ENCODE measurements at places on chromosomes 2 and 18. TPM values are rescaled to one million over a fixed set of nuclear protein-coding genes. Genes with fewer than 3 reads are reported as not detected.

DSG3 gene
- not detected for polyA plus RNA-seq

OXER1 gene
- 11.8 TPM for polyA plus RNA-seq

DNA sequence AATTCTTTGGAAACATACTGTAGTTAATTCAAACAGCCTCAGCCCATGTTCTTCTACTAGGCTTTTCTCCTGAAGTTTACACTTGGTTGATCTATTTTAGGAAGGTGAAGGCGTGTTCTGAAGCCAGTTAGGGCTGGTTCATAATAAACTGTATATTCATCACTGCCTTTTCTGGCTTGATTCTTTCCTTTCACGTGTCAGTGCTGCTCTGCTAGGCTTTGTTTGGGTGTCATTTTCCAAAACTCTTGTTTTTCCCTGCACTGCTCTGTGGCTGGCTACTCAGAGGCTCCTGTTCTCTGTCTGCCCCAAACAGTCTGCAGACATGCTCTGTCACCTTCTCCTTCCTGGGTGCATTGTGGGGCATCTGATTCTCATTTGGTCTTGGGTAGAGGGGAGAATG, 136.1 kb downstream of the PARD3B start:
- DNase-seq = peak; percentile 15

SLC66A2 gene
- 21.9 TPM for polyA plus RNA-seq

GRCh38 chr2:69641887-69642708, 1.4 kb downstream of the AAK1 start:
- DNase-seq = no peak

DNA sequence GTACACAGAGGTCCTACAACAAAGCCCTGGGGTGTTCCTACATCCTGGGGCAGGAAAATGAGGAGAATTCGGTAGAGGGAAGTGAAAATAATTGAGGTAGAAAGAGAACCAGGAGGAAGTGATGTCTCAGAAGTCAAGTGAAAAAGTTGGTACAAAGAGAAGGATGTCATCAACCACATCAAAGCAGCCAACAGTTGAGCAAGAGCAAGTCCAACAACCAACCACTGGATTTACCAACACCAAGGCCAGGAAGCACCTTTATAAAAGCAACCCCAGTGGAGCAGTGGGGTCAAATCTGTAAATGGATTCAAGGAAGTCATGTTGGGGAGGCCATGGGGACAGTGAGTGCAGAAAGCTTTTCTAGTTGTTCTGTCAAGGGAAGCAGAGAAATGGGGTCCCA, 360.4 kb downstream of the ZNF516 start:
- no peak for DNase-seq

DNA sequence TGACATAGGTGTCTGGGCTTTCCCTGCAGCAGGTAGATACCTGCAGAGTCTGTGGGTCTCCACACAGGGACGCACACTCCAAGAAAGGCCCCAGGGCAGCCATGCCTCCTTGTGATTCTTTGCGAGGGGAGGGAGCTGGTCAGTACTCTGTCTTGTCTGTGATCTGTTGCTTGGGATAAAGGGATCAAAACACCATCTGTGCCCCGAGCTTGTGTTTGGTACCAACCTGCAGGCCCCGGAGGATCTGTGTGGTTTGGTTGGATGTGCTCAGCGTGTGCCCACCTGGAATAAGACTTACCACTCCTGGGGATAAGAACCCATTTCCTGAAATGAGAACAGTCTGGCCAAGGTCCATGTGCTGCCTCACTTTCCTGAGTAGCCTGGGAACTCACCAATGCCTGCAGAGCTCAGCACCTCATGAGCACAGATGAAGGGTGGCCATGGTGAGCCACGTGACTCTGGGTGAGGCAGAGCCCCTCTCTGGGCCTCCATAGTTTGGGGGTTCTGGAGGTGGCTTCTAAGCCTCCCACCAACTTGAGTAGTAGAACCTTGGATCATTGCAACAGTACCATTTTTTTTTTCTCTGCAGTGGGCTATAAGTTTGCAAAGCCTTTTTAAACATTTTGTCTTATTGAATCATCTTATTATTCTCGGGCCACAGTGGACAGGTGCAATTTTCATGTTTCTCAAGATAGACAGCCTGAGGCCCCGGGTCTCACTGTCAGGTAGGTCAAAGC, 134.8 kb downstream of the DDX1 start:
- DNase-seq = no peak

GRCh38 chr2:201263779-201264178, 3.4 kb downstream of the CASP8 start:
- no peak for DNase-seq

- DNase-seq = peak; percentile 67
Observed at GRCh38 chr2:157839162-157839801, 36.8 kb downstream of the ACVR1 start.

DNA sequence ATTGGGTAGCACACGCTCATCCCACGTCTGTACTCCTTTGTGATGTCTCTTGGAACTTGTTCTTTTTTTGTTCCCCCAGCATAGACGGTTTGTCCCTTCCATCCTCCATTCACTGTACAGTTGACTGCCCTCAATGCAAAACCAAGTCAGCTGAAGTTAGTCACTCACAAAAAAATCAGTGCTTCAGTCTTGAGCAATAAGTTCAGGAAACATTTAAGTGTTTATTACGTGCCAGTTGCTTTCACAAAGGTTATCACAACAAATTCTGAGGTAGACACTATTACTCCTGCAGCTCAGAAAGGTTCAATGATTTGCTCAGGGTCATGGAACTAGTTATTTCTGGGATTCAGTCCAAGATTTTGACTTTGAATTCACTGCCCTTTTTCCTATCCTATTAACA, 102.2 kb downstream of the PDE1A start:
- DNase-seq = peak; percentile 29

GRCh38 chr2:178327516-178327915, 123.5 kb downstream of the PRKRA start:
- DNase-seq = no peak

GRCh38 chr2:223724861-223725260, 112.5 kb downstream of the AP1S3 start:
- DNase-seq = no peak

RAB31 gene
- 35.5 TPM for polyA plus RNA-seq

DNA sequence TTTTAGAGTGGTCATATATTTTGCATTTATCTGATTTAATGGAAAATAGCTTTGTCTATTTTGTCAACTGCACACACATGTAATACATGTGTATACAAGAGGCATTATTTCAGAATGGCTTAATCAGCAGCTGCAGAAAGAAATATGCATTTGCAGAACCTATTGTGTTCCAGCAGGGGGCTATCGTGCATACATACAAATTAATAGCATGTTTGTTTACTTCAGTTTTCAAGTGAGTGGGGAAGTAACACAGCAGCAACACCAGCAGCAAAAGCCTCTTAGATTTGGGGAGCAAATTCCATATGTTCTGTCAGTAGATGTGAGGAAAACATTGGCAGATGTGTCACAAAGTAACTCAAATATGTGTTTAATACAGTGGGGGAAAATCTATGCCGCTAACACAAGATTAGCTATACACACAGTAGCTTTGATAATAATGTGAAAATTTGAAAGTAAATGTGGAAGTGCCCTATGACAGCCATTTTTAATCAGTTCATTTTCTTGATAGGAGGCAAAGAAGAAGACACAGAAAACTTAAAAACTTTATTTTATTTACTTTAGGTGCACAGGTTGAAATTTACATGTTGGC, 218.1 kb downstream of the WDR7 start:
- peak; percentile 16 for DNase-seq

DNA sequence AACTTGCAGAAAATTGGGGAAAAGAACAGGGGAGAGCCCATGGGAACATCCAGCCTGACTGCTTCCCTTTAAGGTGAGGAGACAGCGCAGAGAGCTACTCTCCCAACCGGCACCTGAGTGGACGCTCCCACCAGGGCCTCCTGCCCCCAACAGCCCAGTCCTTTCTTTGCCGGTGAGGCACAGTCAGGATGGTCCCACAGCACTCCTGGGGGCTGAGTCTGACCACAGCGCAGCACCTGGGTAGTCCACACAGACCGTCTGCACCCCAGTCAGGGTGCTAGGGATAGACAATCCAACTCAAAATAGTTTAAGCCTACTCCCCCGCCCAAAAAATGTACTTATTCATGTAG, 74.5 kb downstream of the MEX3C start:
- no peak for DNase-seq

GRCh38 chr18:28039078-28039477, 137.9 kb downstream of the CDH2 start:
- DNase-seq = no peak

DNA sequence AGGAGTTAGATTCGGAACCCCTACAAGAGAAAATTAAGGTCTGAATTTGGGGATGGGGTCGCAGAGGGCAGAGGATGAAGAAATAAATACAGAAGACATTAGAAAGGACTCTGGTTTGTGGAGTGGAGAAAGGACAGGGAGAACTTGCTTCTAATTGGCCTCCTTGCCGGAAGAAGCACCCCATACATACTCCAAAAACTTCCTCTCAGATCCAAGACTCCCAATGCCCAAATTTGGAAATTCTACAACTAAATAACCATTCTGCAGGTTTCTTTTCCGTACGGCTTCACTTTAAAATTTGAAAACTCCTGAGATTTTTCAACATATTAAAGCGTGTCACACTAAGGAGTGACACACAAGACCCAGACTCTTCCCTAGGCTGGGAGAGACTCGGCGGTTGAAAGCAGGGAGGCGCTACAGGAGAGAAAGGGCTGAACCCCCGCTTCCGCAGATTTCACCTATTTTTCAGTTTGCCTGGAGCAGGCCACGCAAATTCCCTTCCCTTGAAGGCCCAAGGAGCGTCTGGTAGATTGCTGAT, 478 bp downstream of the CLHC1 start:
- DNase-seq = no peak

- no peak for DNase-seq
Observed at GRCh38 chr2:90077948-90078347, 1386.5 kb downstream of the RPIA start.

GRCh38 chr18:26568513-26568912, 20.2 kb upstream of the KCTD1 start:
- no peak for DNase-seq

GRHL1 gene
- polyA plus RNA-seq = 6.0 TPM

DNA sequence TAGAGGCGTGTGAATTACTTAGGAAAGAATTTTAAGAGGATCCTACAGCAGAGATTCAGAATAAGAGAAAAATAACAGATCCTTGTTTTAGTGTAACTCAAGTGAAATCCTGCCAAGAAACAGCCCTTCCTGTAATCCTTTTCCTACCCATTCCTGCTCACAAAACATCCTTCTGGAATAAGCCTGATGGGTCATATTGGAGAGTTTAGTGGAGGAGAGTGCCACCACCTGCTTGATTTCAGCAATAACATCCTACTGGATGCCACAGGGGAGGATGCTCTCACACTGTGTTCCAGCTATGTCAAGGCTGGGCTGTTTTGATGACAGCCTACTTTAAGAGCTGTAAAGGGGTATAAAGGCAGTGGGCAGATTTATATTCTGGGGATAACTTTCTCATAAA, 54.8 kb upstream of the CCDC178 start:
- peak; percentile 11 for DNase-seq

GRCh38 chr2:148614322-148615049, 30.1 kb upstream of the EPC2 start:
- DNase-seq = no peak

GRCh38 chr2:12435430-12436222, 281.1 kb upstream of the TRIB2 start:
- no peak for DNase-seq

DNA sequence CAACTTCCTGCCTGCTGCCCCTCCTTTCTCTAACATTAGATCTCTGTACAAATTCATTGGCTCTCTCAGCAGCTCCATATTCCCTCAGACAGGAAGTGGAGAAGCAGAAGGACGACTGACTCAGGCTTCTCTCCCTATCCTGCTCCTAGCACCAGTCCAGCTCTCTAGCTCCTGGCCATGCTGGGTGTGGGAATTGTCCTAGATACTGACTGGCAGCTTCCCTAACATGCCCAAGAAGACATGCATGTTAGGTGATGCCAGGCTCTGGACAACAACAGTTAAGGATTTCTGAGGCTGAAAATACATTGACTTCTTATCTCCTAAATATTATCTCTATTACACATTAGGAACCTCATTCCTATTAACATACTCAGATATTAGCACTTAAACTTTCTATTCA, 292.9 kb downstream of the IKZF2 start:
- no peak for DNase-seq

DNA sequence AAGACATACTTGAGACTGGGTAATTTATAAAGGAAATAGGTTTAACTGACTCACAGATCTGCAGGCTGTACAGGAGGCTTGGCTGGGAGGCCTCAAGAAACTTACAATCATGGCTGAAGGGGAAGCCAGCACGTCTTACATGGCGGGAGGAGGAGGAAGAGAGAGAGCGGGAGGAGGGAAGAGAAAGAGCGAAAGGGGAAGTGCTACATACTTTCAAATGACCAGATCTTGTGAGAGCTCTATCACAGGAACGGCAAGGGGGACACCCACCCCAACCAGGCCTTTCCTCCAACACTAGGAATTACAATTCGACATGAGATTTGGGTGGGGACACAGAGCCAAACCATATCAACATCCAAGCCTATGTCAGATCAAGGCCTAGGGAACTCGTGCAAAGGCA, 24.2 kb downstream of the MYL12B start:
- DNase-seq = no peak

Measured in left renal pelvis (tissue), 4 donors.